Kidney tubule cell (primary cell): ENCODE measurements at places on chromosomes 4 and X.

- no peak for DNase-seq
These were observed 456.0 kb upstream of the FAM241A start for GRCh38 chr4:111689214-111689613.

DNA sequence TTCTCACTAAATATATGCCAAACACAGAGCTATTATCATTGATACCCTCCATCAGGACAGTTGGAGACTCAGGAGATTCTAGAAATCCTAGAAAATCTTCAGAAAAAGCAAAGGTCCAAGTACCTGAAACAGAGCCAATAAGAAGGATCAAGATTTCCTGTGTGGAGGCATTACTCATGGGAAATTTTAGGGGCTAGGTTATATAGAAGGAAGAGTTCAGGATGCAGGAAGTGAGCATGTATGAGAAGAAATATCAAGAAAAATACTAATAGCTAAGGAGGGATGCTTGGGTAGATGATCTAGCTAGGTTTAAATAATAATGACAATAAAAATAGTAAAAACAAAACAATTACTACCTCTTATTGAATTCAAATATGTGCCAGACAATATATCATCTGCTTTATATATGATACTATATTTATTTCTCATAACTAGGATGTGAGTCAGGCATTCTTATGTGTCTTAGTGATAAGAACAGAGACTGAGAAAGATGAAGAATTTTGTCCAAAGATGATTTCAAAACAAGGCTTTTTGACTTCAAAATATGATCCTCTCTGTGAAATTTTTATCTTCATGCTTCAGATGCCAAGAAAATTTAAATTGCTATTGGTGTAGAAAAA, 66.4 kb upstream of the HHIP start:
- peak; percentile 71 for DNase-seq

- DNase-seq, result no peak
These were observed 587.2 kb downstream of the EPHA5 start for GRCh38 chr4:65083076-65083475.

- no peak for DNase-seq
These were observed 20.2 kb downstream of the CLIC2 start for GRCh38 chrX:155314260-155314659.

DNA sequence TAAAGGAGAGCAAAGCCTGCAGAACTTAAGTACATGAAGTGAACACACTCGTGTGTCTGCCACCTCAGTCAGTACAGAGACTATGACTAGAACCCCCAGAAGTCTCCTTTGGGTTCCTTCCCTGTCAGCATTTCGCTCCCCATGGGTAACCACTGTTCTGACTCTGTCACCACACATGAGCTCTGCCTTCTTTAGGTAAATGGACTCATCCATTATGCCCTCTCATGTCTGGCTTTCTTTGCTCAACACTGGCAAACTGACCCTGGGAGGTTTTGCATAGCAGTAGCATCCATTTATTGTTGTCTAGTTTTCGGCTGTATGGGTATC, 38.5 kb downstream of the TBC1D14 start:
- peak; percentile 41 for DNase-seq

DNA sequence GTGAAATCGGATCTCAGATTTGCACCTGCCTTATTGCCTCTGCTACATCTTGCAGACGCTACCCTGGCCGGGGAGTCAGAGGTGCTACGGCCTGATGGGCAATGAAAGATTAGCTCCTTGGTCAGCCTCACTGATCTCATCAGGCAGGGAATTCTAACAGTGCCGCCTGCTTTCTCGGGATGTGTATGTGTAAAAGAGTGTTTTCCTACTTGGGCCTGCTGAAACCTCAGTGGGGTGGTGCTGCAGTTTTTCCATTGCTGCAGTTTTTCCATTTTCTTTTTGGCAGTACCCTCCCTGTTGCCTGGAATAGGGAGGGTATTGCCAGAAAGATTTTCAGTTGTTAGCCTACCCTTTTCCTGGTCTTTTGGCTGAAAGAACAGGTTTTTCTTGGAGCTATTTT, 117.5 kb downstream of the CDKL5 start:
- no peak for DNase-seq

GRCh38 chrX:75228854-75229253, 45.0 kb upstream of the UPRT start:
- no peak for DNase-seq

DNA sequence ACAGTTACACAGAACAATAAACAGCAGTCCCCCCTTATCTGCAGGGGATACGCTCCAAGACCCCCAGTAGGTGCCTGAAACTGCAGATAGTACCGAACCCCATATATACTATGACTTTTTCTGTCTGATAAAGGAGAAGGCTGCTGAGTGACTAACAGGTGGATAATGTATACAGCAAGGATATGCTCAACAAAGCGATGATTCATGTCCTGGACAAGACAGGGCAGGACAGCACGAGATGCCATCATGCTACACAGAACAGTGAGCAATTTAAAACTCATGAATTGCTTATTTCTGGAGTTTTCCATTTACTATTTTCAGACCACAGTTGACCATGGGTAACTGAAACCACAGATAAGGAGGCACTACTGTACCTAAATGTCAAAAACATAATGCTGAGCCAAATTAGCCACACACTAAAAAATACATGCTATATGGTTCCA, 76.1 kb downstream of the MANBA start:
- DNase-seq, result peak; percentile 81

DNA sequence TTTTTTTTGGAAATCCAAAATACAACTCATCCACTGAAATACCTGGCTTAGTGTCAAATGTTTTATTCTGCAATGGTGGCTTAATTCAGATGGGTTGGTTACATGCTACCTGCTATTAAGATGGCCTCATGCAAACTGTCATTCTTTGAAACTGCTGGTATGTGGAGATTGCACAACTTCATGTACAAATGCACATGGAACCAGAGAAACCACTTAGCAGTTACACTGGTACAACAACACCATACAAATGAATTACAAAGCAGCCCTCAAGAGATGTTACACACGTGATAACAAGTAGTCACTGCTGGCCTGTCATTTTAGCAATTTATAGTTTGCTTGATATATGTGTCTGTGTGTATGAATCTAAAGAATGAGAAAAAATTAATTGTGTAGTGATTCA, 84.6 kb upstream of the STS start:
- no peak for DNase-seq

DNA sequence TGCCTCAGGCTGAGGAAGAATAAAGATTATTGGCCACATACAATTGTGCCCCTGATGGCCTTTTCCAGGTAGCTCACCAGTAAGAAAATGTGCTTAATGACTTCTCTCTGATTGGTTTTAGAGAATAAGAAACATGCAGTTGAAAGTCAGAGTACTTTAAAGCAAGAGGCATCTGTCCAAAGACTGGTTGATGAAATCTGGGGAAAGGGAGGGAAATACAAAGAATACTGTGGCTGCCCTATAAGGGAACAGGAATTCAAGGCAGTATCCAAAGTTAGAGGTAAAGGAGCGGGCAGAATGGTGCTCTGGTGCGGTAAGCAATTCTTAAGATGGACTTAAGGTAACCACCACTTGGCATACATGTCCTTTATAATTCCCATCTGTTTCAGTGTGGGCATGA, 11.4 kb downstream of the PBDC1 start:
- DNase-seq, result no peak

DNA sequence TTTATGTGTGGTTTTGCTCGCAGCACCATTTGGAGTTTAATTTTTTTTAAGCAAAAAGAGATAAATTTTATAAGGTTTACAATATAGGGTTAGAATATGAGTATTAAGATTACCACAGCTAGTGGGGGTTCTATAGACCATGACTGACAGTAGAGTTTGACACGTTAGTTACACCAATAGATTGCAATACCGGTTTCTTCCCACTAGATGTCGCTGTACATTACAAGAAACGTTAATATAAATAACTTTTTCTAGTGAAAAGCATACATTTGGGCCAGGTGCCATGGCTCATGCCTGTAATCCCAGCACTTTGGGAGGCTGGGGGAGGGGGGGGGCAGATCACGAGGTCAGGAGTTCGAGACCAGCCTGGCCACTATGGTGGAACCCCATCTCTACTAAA, 433.6 kb downstream of the MAGEB5 start:
- DNase-seq, result peak; percentile 39

GRCh38 chr4:2930135-2930757, 33.0 kb downstream of the NOP14 start:
- DNase-seq, result no peak

DNA sequence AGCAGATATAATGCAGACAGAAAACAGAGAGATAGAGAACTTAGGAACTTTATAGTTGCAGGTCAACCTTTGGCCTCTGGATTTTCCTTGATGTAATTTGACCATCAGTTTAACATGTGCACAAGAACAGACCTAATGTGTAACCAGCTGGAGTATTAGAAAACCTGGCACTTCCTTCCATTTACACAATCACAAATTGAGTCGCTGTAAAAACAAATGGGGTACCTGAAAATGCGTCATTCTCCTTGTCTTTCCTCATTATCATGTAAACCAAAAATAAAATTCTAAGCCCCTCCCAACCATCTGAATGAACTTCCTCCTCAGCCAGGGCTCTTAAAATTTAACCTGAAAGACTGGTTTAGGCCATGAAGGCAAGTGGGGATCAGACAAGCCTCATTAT, 358.4 kb upstream of the MAGEB16 start:
- DNase-seq, result peak; percentile 76

DNA sequence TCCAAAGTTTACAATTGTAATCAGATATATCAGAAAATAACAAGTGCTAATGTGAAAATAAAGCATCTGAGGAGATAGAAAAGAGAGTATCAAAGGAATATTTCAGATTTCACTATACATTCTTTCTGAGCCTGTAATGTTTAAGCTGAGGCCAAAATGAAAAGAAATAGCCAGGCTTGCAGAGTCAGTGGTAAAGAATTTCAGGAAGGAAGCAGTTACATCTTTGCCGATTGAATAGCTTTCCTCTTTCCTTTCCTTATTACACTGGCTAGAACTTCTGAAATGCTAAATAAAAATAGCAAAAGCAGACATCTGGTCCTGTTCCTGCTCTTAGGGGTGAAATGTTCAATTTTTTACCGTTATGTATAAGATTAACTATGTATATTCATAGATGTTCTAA, 1441.6 kb upstream of the PCDH7 start:
- peak; percentile 6 for DNase-seq

DNA sequence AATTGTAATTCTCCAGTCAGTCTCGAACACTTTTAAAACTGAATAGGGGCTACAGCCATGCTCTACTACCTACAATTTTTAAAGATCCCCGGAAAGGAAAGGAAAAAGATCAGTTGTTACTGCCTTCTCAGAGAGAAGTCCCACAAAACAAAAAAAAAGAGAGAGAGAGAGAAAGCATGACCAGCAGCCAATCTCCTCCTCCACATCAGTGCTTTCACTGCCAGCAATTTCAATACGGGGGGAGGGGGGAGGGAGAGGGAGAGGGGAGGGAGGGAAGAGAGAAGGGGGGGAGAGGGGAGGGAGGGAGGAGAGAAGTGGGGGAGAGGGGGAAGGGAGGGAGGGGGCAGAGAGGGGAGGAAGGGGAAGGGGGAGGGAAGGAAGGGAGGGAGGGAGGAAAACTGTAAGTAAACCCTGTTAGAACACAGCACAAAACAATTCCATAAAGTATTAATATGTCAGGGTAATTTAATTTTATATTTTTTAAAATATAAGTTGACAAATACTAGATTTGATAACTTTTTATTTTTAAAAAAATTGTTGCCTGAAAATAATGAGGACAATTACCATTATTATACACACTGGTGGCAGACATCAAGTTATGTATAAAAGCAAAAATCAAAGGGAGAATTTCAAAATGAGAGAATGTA, 108.0 kb downstream of the LRBA start:
- no peak for DNase-seq

- DNase-seq, result no peak
These were observed 14.1 kb upstream of the SEC24D start for GRCh38 chr4:118849867-118850487.

- peak; percentile 43 for DNase-seq
These were observed 238.5 kb upstream of the BOD1L1 start for GRCh38 chr4:13865871-13866669.

GRCh38 chr4:56142088-56142487, 193.3 kb downstream of the CEP135 start:
- DNase-seq, result no peak

DNA sequence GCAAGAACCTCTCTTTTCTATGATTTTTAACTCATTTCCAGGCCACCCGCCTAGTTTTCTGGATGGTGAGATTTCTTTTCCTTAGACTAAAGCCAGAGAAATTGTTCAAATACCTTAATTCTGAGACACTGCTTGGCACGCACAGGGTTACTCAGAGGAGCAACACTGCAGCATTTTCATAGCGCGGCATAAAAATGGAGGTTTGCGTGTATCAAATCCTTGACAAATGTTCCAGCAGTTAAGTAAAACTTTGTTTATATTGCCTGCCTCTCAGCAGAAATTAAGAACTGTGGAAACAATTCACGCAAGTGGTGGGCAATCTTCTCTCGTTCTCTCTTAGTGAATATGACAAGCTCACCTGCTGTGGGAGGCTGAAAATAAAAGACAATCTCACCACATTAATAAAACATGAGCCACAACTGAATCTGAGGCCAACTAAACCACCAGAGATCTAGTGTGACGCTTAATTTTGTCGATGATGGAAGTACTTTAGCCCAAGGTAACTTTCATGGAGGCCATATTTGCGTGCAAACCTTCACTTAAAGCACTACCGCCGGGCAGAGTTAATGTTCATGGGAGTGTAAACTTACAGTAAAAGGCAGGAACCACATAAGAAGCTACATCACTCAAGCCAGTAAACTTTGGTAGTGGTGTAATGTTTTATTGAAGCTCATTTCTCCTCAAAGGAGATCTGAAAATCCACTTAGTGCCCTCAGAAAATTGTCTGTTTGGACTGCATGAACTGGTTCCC, 894.8 kb upstream of the EPHA5 start:
- peak; percentile 46 for DNase-seq

- no peak for DNase-seq
These were observed 25.7 kb downstream of the CPEB2 start for GRCh38 chr4:15027921-15028435.

DNA sequence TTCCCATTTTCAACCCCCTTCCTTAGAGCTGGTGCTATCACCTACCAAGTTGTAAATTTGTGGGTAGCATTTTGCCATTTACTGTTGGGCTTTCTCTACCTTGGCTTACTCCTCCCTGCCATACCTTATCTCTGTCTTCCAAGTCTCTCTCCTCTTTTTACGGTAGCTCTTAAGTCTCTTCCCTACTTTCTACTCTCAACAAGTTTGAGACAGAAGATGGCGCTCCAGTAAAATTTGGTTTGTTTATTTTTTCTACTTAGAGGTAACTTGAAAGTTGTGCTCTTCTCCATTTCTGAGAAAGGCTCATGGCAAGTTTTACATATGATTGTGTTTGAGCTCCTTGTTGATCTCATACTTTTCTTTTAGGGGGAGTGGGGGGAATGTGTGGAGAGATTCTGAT, 1508.1 kb downstream of the TECRL start:
- DNase-seq, result no peak

DNA sequence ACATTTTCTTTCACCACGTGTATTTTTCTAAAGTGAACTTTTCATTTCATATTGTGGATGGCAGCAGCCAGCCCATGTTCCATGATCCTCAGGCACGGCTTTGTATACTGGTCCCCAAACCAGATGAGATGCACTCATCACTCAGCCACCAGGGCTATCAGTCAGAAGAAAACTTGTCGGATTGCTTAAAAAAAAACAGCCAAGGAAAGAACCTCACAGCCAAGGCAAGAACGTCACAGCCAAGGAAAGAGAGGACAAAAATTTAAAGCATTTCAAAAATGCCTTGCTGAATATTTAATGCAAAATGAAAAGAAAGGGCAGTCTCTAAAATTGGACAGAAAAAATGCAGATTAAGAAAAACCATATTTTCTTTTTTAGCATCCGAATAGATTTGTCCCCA, 333.3 kb downstream of the PDGFC start:
- no peak for DNase-seq

- DNase-seq, result peak; percentile 50
These were observed 14.7 kb upstream of the CBR4 start for GRCh38 chr4:169024762-169025161.
